ENCODE measurements at places on chromosomes 5 and 9. TPM values are rescaled to one million over a fixed set of nuclear protein-coding genes. Genes with fewer than 3 reads are reported as not detected.

DNA sequence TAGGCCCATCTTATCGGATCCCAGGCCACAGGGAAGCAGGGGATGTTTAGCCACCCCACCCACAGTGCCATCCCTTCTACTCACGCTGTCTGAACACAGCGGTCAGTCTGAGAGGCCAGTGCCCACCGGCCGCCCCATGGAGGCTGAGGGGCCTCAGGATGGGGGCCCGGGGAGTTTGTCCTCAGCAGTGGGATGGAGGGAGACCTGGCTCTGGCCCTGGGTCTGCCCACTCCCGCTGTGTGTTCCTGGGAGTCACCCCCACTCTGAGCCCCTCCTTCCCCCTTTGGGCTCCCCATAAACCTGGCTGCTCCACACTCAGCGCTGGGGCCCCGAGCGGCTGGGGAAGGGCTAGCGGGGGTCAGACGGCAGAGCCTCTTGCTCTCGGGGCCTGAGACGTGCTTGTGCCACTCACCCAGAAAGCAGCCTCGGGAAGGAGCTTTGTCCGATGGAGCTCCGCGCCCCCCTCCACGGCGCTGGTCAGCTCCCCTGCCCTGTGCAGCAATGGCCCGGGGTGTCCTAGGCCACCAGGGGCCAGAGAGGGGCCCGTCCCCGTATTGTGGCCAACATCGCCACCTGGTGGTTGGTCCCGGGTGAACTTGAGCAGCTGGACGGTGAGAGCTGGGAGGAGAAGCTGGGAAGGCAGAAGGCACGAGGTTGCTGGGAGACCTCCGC lies 10.9 kb upstream of the LAMC3 start:
- DNase-seq = peak; percentile 32

DNA sequence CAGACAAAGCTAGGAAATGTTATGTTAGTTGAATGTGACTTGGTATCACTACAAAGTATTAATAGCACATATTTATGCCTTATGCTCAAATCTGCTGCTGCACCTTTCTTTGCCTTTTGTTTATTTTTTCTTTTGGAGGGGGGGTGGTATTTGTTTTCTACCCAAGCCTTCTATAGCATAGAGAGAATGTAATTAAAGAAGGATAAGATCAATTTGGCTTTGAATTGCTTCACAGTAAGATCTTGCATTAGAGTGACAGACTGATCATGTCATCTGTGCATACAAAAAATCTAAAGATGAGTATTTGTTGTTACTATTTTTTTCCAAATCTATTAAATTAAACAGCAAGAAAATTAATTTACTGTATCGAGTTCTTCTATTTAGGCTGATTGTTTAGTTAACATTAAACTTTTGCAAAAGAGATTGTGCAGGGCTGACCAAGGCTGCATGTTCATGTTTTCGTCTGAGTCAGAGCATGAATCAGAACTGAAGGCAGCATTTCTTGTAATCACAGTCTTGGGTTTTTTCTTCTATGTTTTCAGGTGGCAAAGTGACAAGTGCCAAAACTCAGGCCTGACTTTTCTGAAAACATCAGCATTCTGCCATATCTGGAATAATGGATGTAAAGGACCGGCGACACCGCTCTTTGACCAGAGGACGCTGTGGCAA lies 1007.1 kb upstream of the WWC1 start:
- no peak for DNase-seq

DNA sequence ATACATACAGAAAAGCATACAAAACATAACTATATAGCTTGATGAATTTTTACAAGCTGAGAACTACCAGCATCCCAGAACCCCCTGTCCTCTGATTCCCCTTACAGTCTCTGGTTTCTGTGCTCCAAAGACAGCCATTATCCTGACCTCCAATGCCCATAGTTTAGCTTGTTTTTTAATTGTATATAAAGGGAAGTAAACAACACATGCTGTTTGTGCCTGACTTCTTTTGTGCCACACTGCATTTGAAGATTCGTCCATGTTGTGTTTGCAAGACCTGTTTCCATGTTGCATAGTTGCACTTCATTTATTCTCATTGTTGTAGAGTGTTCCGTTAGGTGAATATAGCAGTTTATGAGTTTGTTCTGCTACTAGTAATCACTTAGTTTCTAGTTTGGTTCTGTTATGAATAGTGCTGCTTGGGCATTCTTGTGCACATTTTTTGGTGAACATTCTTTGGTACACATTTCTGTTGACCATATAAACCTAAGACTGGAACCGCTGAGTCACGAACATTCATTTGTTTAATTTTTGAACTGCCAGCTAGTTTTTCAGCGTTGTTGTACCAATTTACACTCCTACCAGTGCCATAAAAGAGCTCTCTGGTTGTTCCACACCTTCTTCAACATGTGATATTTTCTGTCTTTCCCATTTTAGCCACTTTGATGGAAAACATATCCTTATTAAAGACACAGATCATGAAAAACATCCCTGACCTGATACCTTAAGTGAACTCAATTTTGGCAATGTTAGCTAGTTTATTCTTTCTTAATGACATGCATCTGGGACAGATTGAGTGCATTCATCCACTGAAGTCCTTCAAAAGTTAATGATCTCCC lies 78.1 kb upstream of the ANXA1 start:
- no peak for DNase-seq

DNA sequence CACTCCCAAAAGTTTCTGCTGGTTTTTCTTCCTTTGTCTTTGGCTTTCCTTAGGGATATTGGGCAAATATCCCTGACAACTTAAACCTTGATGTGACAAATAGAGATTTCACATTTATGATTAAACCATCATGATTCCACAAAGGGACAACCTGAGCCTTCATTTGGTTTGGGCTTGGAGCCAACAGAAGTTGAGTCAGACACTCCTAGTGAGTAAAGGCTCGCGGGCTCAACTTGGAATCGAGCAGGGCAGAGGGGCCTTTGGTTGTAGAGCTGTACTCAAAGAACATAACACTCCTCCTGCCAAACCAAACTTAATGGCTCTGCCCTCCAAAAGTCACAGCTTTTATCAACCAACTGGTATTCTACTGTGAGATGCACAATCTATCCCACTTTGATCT lies 290.2 kb upstream of the MAP3K1 start:
- DNase-seq = no peak

DNA sequence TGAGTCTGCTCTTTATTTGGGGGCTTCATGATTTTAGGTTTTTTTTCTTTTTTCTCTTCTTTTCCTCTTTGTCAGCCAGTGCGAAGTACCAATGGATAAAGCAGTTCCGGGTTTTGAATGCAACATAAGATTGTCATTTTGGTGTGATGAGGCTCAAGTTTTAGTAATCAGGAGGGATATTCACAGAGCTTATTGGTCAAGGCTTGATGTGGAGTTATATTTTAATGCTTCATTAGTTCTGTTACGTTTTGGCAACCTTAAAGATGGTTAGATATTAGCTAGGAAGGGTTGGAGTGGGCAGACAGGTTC lies 1.4 kb downstream of the PIK3R1 start:
- no peak for DNase-seq

CTSV gene
- polyA plus RNA-seq = 101 TPM

GRCh38 chr9:93020771-93021670 lies 37.5 kb upstream of the SUSD3 start:
- DNase-seq = no peak

PRR16 gene
- 0.05 TPM for polyA plus RNA-seq

- DNase-seq = no peak
These were observed 468.4 kb upstream of the CDH6 start for GRCh38 chr5:30725073-30725472.

DNA sequence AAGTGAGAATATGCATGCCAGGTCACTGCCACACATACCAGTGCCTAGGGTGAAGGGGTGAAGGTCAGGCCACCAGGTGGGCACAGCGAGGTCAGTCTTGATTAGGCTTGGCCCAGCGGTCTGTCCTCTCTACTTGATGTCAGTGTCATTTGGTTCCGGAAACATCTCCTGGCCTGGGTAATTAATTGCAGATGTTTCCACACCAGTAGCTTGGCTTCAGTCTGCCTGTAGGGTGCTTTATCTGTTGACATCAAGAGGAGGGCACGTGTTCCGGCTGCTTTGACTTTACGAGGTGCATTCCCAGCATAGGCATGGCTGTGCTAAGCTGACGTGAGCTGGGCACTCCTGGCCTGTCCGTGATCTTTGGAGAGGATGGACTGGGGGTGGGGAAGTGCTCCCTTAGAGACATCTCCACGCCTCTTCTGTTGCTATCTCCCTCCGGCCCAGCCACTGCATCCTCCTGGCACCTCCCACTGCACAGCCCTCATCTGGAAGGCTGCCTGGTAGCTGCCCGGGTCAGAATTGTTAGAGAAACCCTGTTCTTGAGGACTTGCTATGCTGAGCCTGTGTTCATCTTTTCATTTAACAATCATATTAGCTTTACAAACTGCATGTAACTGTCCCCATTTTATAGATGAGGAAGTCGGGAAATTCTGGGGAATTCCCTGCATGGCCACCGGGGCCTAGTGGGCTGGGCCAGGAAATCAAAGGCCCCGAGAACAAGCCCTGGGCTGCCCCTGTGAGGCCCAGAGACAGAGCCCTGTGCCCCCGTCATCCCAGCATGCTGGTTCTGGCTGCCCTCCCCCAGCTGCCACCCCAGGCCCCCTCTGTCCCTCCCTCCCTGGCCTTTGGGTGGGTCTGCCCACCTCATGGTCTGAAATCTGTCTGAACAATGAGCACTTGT lies 29.1 kb downstream of the JADE2 start:
- no peak for DNase-seq

GRCh38 chr9:72775570-72775969 lies 177.3 kb downstream of the ALDH1A1 start:
- DNase-seq = no peak

DNA sequence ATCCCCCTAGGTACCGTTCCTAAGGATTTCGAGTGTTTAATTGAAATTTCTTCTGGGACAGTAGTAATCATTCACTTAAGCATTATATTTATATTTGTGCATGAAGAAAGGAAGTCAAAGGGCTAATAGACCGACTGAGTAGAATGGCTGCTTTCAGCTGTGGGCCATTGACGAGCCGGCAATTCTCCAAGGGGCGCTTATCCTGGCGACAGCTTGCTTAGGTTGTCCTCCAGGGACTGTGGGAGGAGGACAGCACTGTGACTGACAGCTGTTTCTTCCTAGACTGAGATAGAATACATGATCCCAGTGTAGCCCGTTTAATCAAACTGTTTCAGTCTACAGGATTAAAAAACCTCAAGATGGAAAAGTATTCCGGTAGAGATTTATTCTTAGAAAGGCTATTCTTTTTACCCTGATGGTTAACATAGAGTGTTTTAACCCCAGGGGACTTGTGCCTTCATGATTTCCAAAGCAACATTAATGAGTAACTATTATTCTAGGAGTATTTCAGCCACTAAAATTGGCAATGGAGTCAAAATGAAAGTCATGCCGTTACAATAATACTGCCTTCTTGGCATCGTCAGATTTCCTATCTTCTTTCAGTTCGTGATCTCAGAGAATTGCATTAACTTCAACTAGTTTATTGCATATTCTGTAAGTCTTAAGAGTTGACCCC lies 943.1 kb upstream of the WWC1 start:
- no peak for DNase-seq

Measured in keratinocyte (primary cell).